ENCODE measurements at places on chromosomes 2 and 18.

DNA sequence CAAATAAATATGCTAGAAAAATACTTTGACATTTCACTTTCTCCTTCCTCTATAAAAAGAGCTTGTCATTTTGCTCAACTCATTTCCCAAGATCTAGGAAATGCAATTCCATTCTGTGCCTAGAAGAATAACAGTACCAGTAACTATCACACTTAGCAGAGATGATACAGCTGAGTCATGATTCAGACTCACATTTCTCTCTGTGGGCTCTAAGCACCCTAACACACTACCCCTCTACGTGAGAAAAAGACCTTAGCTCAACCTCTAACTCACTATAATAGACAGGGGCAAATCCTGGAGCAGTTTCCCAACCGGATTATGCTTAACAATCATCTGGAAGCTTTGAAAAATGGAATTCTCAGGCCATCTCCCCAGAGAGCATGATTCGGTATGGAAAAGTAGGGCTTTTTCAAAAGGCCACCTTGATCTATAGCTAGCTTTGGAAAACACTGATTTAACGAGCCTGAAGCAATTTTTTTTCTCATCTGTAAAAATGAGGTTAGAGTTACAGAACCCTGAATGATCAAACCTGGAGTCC lies 1312.3 kb upstream of the PIK3C3 start:
- no peak for DNase-seq

DNA sequence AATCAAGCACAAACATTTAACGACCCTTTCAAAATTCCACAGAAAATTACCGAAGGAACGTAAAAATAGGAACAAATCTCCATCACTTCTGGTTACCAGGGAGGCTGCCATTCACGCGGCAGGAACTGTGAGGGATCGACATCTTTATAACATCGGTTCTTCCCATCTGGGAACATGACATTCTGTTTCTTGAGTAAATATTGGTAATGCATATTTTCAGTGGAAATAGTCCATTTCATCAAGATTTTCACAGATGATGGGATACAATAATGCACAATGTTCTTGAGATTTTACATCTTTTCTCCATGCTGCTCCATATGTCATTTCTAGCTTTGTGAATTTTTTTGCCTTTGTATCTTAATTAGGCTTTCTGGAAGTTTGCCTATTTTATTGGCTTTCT lies 10.0 kb downstream of the ADD2 start:
- no peak for DNase-seq

GRCh38 chr18:76493213-76494161 lies 1.6 kb downstream of the ZNF516 start:
- no peak for DNase-seq

- no peak for DNase-seq
Observed at GRCh38 chr18:72652990-72653593, 109.0 kb upstream of the CBLN2 start.

GRCh38 chr2:157839822-157840221 lies 36.3 kb downstream of the ACVR1 start:
- no peak for DNase-seq

GRCh38 chr2:167595839-167596471 lies 651.4 kb downstream of the STK39 start:
- DNase-seq, result no peak

- no peak for DNase-seq
Observed at GRCh38 chr2:215019085-215019484, 119.3 kb downstream of the ABCA12 start.

GRCh38 chr2:221532641-221533040 lies 39.5 kb downstream of the EPHA4 start:
- DNase-seq, result no peak

DNA sequence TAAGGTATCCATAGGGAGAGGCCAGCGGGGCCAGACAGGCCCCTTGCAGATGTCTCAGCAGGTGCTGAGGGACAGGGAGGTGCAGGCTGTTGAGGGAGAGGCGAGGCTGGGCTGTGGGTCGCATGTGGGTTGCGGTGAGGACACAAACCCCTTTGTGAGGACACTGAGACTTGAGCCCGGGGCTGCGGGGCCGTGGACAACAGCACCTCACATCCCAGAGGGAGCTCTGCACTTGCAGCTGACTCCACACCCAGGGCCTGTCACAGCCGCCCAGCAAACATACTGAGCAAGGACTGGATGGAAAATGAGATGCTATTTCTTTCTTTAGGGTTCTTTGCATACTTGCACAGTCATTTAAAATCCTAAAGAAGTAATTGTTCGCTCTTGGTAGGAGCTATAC lies 95.3 kb upstream of the NFATC1 start:
- DNase-seq, result no peak

DNA sequence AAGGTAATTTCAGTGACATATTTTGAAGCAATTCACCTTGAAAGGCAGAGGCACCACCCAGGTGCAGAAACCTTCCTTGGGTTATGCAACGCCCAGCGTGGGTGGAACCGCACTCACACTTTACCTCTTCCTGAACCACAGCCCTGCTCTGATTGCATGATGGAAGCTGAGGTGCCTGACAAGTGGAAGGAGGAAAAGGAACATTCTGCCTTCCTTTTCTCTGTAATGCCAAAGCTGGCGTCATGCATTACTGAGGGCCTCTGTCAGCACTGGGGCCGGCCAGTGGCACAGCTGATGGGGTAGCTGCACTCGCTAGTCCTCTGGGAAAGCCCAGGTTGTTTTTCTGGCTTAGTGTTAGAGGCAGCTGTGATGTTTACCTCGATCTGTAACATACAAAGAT lies 266.5 kb downstream of the NEDD4L start:
- no peak for DNase-seq

- DNase-seq, result no peak
Observed at GRCh38 chr2:128199141-128199540, 108.1 kb downstream of the UGGT1 start.

- no peak for DNase-seq
Observed at GRCh38 chr2:76977846-76978727, 544.1 kb downstream of the LRRTM4 start.

GRCh38 chr2:232632904-232633412 lies 446 bp upstream of the EFHD1 start:
- no peak for DNase-seq

DNA sequence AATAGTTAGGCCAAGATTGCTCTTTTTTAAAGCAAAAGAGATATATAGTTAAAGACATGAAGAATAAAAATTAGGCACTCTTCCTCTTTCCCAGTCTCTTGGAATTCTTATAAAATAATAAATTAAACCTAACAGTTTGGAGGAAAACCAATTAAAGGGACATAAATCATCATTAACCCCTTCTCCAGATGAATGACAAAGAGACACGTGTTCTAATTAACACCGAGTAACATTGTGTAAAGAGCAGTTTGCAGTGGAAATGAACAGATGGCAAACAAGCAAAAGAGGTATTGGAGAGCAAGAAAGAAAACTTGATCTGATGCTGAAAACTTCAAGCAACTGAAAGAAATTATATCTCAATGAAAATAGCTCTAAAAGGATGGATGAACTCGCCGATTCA lies 48.4 kb downstream of the BCL2 start:
- DNase-seq, result no peak

- DNase-seq, result peak; percentile 12
Observed at GRCh38 chr18:45621061-45621511, 5.8 kb downstream of the SLC14A2 start.

All from stimulated activated CD8-positive, alpha-beta memory T cell treated with anti-CD3 and anti-CD28 coated beads, Interleukin-4, amount 100 ng/mL, for 4 hours (primary cell).